DND-41 (cell line): ENCODE measurements at places on chromosomes 11 and 22.

- DNase-seq, result no peak
Measured at GRCh38 chr11:15965562-15966250, 390.6 kb downstream of the SOX6 start.

DNA sequence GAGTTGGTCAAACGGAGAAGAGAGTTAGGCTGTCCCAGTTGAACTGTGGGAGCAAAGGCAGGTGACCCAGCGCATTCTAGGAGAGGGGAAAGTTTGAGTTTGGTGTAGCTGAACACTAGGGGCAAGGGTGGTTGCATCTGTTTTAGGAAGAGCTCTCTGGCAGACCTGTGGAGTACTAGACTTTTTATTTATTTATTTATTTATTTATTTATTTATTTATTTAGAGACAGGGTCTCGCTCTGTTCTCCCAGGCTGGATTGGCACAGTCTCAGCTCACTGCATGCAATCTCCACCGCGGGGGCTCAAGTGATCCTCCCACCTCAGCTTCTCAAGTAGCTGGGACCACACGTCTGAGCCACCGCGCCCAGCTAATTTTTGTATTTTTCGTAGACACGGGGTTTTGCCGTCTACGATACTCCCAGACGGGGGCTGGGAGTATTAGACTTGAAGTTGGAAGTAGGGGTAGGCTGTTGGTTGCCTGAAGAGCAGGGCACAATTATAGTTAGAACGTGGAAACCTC, 950 bp upstream of the ACER3 start:
- no peak for DNase-seq

DNA sequence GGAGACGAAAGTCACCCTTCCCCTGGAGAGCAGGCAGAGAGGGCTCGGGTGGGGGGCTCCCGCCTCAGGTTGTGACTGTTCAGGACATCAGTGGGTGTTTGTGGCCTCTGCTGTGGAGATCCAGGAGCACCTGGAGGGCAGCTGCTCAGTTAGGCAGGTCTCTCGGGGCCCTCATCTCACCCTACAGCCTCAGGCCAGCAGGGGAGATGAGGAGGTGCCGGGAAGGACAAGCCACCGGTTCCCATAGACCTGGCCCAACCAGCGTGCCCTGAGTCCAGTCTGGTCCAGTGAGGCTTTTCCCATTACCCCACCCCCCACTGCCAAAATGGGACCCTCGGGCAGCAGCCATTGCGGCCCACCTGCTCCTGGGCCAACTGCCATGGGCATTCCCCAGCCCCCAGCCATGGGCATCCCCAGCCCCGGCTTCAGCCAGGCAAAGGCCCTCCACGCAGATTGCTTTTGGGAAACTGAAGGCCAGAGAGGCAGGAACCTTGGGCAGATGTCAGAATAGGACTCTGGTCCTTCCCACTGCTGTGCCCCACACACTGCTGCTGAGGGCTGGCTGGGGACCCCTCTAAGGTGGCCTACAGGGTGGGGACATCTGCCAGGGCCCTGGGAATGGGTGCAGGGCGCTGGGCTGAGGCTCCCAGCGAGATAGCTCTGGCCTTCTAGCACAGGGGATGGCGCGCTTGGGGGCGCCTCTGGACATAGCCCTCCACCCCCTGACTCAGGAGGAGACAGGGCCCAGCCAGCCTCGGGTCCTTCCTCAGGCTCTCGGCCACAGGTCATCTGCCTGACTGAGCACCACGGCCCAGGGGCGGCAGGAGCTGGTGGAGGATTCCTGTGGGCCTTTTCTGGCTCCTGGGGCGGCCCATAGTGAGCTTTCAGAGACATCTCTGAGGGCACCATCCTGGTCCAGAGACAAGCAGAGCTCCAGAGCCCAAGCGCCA, 4.8 kb downstream of the PIM3 start:
- DNase-seq, result no peak

DNA sequence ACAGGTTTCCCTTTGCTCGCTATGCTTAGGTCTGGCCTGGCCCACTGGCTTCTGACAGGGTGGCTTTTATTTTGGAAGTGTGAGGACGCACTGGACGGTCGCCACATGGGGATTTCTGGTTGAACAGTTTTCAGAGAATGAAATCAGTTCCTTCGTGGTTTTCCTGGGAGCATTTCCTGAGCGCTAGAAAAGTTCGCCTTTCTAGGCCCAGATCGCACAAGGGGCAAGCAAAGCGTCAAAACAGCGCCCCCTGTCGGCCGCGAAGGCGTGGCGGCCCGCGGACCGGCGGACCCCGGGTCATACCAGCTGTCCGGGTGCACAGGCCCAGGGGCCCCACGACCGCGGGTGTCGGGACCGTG, 12.7 kb upstream of the CYP2R1 start:
- DNase-seq, result peak; percentile 20

- no peak for DNase-seq
Measured at GRCh38 chr22:45478108-45478771, 24.4 kb upstream of the FBLN1 start.
